ENCODE measurements at places on chromosomes 7 and 10.
A peak's percentile ranks its signal among the peaks of the same experiment; 100 is the strongest.

GRCh38 chr10:114869520-114869892, 47.9 kb downstream of the FHIP2A start:
- no peak for DNase-seq

GRCh38 chr10:17229967-17230682, 2.1 kb downstream of the VIM start:
- DNase-seq: peak; percentile 16

GRCh38 chr7:18573410-18574234, 78.1 kb downstream of the HDAC9 start:
- DNase-seq: no peak

GRCh38 chr10:63542835-63543575, 21.8 kb downstream of the REEP3 start:
- no peak for DNase-seq

DNA sequence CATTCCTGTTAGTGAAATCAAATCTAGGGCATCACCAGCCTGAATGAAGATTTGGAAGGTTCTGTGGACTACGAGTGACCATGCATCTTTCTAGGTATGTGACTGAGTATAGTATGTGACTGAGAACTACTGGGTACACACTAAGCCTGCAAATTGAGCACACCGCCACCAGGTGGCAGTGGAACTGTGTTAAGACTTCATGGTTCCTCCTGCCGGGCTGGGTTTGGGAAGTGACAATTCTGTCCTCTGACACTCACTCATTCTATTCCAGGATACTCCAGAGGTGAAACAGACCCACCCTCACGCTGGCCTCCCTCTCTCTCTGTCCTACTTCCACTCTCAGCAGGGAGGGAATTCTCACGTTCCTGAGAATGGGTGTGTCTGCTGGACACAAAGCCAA, 84.0 kb upstream of the TMEM248 start:
- DNase-seq: no peak

DNA sequence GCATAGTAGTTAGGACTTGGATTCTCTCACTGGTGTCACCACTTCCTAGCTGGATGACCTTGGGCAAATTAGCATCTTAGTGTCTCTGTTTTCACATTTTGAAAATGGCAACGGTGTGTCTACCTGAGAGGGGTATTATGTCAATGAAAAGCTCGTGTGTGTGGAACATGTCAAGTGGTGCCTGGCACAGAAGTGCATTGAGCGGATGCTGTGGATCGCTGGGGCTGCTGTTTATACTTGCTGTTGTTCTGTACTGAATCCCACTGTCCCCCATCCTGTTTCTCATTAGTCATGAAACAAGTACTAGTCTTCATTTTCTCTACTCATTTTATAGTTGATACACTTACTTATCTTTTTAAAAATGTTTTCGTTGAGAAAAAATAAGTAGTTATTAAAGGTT, 26.1 kb downstream of the RBM33 start:
- DNase-seq: no peak

- DNase-seq: no peak
Measured at GRCh38 chr7:29139796-29140195, 6.5 kb downstream of the CPVL start.

DNA sequence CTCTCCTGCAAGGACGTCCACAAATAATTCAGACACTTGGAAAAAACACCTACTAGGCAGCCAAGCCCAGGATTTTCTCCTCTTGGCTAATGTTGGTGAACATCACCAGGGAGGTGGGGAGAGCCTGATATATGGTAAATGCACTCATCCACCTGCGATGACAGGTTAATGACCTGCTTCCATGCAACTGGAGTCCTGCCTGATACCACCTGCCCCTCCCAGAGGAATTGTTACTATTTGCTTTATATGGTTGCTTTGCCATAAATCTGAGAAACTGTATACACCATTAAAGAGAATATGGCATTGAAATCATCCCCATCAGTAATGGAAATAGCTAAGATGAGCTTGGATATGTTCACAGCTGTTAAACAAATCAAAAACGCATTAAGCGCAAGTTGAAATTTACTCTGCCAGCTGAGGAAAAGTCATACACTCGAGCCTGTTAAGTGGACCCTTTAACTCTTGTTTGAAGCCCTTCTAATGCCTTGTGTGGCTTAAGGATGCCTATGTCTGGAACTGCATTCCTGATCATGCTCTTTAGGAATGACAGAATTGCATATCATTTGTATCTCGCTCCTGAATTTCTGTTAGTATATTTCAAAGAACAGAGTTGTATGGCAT, 208.3 kb downstream of the PRPF18 start:
- DNase-seq: peak; percentile 46

- no peak for DNase-seq
Measured at GRCh38 chr7:83976302-83976701, 218.3 kb downstream of the SEMA3A start.

DNA sequence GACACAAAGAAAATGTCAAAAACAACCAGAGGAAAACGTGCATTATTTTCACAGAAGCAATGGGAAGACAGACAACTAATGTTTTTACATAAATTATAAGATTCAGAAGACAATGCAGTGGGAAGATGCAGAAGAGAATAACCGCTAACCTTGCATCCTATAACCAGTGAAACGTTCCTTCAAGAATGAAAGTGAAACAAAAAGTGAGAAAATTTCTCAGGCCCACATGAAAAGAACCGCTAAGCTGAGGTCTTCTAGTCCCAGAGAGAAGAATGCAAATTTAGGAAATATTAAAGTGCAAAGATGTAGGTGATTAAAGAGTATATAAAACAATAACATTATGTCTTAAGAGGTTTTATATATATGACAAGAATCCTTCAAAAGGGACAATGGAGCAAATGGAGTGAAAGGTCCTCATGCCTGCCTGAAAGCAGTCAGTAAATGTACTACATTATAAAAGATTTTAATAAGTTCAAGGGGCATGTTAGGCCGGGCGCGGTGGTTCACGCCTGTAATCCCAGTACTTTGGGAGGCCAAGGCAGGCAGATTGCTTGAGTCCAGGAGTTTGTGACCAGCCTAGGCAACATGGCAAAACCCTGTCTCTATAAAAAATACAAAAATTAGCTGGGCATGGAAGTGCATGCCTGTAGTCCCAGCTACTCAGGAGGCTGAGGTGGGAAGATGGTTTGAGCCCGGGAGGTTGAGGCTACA, 43.1 kb upstream of the DDC start:
- DNase-seq: no peak

DNA sequence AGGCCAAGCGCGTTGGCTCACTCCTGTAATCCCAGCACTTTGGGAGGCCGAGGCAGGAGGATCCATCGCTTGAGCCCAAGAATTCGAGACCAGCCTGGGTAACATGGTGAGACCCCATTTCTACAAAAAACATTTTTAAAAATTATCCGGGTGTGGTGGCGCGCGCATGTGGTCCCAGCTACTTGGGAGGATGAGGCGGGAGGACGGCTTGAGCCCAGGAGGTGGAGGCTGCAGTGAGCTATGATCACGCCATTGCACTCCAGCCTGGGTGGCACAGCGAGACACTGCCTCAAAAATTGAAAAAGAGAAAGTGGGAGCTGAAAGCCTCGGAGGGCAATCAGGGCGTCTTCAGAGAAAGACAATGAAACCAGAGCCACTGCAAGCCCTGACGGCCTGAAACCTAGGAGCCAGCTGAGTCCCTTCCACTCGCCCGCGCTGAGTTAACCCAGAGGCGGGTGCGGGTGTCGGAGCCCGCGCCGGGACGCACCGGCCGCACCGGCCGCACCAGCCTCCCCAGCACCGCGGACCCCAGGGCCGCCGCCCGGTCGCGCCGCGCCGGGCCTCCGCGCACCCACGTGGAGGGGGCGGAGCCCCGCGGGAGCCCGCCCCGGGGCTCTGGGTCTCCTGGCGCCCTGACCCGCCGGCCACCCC, 22.4 kb downstream of the ZFAND2A start:
- DNase-seq: no peak
